Mononuclear cell (primary cell): ENCODE measurements at places on chromosomes 2 and 18. TPM values are rescaled to one million over a fixed set of nuclear protein-coding genes. Genes with fewer than 3 reads are reported as not detected.

CDKL4 gene
- total RNA-seq: not detected

PCARE gene
- under 0.01 TPM for total RNA-seq

ERCC3 gene
- total RNA-seq: 45.3 TPM

NCOA1 gene
- total RNA-seq: 53.2 TPM
